ENCODE measurements at places on chromosomes 1 and 21.

DNA sequence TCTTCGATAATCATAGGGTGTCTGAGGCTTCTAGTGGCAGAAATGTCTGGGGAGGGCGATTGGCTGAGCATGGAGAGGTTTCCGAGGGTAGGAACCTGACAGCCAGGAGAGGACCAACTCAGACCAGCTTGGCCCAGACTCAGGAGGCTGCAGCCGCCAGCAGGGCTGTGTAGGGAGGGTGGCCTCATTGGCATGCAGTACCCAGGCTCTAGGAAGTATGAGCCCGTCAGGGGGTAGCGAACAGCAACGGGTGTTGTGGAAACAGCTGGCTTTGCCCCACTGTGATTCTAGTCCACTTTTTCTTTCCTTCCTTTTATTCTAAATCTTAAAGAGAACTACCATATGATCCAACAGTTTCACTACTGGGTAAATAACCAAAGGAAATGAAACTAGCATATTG, 103.3 kb downstream of the DIRAS3 start:
- no peak for DNase-seq

- DNase-seq: no peak
Observed at GRCh38 chr1:27545271-27545670, 55.3 kb upstream of the WASF2 start.

- DNase-seq: no peak
Observed at GRCh38 chr1:217599154-217599553, 31.7 kb downstream of the GPATCH2 start.

- DNase-seq: no peak
Observed at GRCh38 chr1:42660907-42661500, 2.8 kb downstream of the PPIH start.

DNA sequence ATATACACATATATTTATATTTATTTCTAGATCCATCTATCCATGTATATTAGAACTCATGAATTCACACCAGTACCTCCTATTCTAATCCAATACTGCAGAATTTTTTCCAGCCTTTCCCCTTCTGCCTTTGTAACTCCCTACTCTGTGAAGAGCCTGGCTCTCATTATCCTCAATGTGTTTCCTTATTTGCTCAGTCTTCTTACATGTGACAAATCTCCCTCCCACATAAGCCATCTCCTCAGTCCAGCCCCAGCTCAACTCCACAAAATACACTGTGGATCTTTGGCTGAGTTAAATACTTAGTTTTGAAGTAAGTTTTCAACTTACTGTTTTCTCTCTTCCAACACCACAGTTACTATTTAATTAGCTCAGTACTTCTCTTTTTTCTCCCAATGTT, 45.7 kb downstream of the ATP5PO start:
- DNase-seq: no peak

GRCh38 chr1:197841883-197842553, 60.4 kb upstream of the C1orf53 start:
- DNase-seq: no peak

DNA sequence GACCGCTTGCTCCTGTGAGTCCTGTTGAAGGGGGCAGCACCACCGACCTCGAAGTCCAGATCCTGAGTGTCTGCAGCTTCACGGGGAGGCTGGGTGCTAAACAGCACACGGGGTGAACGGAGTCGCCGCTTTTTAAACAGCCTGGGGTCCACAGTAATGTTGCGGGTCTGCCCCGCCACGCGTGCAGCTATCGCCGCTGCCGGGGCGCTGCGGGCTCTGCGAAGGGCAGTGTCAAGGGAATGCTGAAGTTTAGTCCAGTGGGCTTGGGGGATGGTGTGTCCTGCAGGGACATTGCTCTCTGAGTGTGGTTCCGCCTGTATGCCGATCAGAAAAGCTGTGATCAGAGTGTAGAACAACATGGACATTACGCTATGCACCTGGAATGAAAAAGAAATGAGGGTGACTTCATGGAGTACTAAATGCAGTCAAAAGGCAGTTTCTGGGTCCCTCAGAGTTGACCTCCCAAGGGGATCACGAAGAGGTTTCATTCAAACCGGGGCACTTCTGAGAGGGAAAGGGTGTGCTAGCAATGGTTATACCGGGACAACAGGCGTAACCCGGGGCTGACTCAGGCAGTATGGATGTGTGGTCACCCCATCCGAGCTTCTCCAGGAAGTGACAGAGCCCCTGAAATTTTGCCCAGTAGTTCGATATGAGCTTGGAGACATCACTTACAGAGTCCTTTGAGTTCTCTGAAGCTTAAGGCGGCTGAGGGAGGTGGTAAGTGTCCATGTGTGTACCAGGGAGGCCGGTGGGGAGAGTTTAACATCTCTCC, 51.4 kb downstream of the NGF start:
- DNase-seq: no peak

GRCh38 chr1:1037366-1038327, 17.7 kb downstream of the AGRN start:
- no peak for DNase-seq

DNA sequence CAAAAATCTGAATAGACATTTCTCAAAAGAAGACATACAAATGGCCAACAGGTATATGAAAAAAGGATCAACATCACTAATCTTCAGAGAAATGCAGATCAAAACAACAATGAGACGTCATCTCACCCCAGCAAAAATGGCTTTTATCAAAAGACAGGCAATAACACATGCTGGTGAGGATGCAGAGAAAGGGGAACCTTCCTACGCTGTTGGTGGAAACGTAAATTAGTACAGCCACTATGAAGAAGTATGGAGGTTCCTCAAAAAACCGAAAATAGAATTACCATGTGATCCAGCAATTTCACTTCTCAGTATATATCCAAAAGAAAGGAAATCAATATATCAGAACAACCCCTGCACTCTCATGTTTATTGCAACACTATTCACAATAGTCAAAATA, 65.1 kb upstream of the ATP1B1 start:
- no peak for DNase-seq

GRCh38 chr1:10904396-10905358, 107.8 kb upstream of the TARDBP start:
- DNase-seq: no peak

DNA sequence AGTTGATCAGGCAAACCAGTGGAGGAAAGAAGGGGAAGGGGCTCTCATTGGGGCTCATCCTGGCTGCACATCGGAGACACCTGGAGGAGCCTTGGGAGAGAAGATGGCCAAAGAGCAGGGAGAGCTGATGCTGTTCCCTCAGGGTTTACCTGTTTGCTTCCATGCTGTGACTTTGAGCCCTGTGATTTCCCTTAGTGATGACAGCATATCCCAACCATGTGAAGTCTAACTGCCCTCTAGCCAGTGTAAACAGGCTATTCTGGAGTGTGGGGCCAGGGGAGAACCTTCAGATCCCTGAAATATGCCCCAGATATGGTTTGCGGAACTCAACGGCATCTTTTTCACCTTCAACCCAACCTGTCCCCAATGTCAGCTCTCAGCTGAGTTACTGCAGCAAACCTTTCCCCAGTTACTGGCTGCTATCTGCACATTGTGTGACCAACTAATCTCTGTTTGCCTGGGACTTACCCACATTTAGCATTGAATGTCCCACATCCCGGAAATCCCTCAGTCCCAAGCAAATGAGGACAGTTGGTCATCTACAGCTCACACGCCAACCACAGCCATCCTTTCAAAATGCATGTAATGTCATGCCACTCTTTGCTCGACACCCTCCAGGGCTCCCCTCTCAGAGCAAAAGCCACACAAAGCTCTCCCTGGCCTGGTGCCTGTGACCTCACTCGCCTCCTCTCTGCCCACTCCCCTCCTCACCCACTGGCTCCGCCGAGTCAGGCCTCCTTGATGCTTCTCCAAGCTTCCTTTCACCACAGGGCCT, 242.3 kb downstream of the KCNJ6 start:
- DNase-seq: no peak

- no peak for DNase-seq
Observed at GRCh38 chr1:215040190-215040589, 42.3 kb upstream of the KCNK2 start.

DNA sequence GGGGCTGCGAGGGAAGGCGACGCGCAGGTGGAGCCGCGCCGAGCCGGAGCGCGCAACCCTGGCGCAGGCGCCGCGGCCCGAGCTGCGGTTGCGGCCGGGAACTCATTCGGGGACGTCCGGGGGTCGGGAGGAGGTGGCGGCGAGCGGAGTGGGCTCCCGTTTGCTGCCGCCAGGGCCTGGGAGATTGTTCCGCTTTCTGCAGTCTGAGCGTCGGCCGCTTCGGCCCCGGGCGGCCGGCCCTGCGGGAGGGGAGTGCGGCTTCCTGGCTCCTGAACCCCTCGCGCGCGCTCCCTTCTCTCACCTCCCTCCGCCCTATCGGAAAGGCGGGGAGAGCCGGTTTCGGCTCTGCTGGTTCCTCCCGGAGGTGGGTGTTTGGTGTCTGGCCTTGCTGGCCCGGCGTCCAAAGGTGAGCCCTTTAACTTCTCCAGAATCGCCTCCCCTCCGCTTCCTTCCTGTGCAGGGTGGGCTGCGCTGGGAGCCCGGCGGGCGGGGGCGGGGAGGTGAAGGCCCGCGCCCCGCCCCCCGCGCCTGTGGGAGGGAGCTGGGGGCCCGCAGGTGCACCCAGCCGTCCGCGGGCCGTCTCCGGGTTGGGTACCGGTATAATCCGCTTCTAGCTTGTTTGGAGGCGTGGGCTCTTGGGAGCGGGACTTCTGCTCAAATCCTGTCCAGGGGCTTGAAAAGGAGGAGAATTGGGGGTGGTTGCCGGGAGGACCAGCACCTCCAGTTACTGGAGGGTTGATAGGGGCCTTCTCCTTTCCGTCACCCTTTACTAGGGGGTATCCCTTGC, 683 bp downstream of the LRRC8D start:
- peak; percentile 89 for DNase-seq

GRCh38 chr21:15423676-15424445, 305.9 kb upstream of the USP25 start:
- peak; percentile 74 for DNase-seq

DNA sequence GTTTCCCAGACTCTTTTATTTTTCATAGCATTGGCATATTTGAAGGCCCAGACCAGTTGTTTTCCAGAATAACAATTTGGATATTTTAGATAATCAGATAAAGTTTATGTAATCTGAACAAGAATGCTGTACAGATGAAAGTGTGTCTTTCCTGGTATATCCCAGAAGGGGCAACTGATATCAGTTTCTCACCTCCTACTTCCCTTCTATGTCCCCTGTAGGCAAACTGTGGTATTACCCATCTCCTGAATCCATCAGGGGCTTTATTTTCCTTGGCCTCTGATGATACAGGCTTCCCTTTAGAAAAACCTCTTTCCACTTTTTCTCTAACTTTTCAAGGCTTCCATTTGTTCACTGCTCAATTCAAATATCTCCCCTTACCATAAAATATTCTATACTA, 87.5 kb upstream of the RGS1 start:
- DNase-seq: peak; percentile 31

- no peak for DNase-seq
Observed at GRCh38 chr1:14426854-14427253, 171.6 kb upstream of the KAZN start.

DNA sequence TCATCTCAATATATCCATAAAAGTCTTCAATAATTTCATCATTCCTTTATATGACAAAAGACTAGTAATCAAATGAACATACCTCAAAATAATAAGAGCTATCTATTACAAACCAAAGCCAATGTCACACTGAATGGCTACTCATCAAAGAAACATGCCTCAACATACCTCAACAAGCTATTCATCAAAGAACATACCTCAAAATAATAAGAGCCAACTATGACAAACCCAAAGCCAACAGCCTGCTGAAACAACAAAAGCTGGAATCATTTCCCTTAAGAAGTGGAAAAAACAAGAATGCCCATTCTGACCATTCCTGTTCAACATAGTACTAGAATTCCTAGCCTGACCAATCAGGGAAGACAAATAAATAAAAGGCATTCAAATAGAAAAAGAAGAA, 1373.7 kb downstream of the BRINP3 start:
- DNase-seq: no peak

DNA sequence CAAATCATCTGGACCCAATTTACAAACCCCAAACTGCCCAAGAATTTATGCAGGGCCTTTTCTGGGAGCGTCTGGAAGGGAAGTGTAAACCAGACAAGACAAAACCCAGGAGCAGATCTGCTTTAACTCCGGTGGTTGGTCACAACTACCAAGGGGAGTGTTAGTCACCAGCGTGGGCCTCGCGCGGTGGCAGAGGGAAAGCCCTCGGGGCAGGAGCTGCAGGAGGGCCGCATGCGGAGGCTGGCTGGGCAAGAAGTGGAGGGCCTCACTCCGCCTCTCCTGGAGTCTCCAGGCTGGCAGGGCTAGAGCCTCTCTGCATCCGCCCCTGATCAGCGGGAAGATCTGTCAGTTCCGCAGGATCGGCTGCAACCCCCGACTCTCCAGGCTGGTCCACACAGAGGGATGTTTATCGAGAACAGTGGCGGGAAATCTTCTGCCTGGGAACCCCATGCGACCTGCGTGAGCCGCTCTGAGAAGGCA, 2.0 kb downstream of the COL24A1 start:
- peak; percentile 54 for DNase-seq

DNA sequence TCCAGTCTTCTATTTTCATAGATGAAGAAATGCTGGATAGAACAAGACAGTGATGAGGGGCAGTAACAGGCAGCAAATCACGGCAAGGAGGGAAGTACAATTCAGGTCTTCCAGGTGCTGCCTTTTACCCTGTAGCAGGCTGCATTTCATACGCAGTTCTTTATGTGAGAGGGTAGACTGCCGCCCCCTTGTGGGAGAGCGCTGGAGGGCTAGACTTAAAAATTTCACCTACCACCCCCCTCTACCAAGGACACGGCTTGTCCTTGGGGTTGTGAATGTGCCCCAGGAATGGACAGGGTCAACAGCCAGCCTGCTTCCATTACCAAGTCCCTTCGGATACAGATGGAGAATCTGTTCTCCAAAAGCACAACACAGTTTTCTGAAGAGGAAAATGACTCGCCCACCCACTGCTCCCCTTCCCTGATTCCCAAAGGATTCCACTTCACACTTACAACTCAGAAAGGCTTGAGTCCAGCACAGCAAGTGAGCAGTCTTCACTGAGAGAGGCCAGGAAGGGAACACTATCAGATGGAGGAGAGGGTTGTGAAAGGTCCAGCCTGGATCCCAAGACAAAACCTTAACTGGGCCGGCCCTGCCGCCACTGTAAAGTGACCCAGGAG, 7.4 kb downstream of the WDR77 start:
- DNase-seq: peak; percentile 68

GRCh38 chr1:162256287-162256686, 120.4 kb downstream of the SPATA46 start:
- no peak for DNase-seq

DNA sequence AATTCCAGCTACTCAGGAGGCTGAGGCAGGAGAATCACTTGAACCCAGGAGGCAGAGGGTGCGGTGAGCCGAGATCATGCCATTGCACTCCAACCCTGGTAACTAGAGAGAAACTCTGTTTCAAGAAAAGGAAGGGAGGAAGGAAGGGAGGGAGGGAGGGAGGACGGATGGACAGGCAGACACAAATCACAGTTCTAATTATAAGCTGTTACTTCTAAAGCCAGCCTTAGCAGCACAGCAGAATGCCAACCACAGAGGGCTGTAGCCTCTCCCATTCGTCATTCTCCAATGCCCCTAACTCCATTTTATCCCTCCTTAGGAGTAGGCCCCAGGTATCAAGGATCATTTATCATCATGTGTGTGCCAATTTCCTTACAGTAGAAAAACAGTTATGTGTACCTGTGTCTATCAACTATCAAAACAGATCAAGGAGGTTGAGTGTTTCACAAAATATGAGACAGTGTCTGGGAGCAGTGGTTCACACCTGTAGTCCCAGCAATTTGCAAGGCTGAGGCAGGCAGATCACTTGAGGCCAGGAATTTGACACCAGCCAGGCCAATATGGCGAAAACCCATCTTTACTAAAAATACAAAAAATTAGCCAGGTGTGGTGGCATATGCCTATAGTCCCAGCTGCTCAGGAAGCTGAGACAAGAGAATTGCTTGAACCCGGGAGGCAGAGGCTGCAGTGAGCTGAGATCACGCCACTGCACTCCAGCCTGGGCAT, 19.1 kb downstream of the USP48 start:
- no peak for DNase-seq

GRCh38 chr1:183585038-183585437, 5.2 kb downstream of the NCF2 start:
- no peak for DNase-seq
